Stimulated activated CD8-positive, alpha-beta memory T cell treated with anti-CD3 and anti-CD28 coated beads, Interleukin-2, amount 100 ng/mL, for 1 hour (primary cell): ENCODE measurements at places on chromosomes 1 and 21.

DNA sequence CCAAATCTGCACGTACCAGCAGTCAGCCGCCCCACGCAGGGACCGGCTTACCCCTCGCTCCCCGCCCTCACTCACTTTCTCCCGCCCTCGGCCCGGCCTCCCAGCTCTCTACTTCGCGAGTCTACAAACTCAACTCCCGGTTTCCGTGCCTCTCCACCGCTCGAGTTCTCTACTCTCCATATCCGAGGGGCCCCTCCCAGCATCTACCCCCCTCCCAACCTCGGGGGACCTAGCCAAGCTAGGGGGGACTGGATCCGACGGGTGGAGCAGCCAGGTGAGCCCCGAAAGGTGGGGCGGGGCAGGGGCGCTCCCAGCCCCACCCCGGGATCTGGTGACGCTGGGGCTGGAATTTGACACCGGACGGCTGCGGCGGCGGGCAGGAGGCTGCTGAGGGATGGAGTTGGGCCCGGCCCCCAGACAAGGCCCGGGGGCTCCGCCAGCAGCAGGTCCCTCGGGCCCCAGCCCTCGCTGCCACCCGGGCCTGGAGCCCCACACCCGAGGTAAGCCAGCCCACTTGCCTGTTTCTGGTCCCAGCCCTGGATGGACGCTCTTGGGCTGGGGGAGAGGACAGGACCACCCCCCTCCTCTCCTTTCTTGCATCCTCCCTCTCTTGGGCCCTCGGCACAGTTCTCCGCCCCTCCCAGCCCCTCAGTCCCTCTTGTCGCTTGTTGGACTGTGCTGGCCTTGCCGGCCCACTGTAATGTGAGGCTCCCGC lies at the start of gene ARTN:
Gene ARTN, plus strand, starts transcription at position 416 of the 715 bp plus-strand sequence. CDS start 1,856 bp downstream, outside the sequence.
- DNase-seq: no peak

GRCh38 chr1:181204530-181204929 lies 116.0 kb downstream of the IER5 start:
- DNase-seq: no peak

DNA sequence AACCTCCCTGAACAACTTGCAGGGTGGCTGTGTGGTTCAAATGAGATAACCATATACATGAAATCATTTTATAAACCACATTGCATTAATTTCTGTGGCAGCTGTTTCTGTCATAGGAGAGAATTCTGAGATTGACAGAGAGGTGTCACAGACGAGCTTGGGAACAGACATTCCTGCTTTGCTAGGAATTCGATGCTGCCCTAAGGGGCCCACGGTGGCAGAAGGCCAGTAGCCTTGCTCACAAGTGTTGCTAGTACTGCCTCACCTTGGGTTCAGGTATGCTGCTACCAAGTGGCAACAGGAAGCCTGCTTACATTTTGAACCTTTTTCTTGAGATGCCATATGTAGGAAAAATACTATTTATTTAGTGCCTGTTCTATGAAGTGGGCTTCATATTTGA lies 13.4 kb downstream of the KCNA10 start:
- no peak for DNase-seq

DNA sequence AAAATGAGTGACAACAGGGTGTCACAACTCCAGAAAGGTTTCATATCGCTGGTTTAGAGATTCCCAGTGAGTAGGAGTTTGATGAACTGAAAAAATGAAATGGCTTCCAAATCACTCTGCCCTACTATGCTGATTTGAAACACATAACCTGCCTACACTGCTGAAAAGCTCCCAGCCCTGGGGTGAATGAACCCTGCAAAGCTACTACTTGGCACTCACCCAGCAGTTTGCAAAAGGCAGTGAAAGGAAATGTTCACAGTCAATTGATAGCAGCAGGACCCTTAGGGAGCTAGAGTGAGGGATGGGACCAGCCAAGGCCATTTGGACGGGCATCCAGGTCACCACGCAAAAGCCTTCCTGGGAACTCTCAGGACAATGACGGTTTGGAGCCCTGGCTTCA lies 44.4 kb upstream of the SRP9 start:
- DNase-seq: no peak

DNA sequence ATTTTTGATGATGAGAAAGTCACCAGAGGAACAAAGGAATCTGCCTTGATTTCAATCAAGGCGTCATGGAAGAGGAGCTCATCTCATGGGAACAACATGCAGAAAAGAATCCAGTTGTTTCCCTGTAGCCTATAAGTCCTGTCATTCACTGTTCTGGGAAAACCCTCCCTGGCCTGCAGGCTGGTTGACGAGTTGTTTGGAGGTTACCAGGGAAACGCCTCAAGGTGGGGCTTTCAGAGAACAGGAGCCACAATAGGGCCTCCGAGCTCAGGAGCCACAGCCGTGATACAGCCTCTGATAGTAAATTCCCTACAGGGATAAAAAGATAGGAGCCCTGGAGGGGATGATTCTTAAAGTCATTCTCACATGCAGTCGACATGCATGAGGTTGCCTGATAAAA lies 135.2 kb downstream of the PSMG1 start:
- DNase-seq: no peak

DNA sequence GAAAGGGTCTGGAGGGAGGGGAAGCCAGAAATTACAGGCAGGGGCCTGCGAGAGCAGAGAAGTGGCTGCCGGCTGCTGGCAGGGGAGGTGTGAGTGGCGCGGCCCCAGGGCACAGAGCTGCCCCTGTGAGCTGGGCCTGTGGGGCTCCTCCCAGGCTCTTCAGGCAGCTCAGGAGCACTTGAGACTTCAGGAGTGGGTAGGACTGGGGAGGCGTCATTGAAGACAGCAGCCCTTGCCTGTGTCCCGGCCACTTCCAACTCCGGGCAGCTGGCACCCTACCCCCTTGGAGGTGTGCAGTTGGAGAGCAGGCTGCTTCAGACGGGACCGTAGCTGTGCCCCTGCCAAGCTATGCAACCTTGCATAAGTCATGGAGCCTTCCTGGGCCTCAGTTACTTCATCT lies 87.5 kb upstream of the ACTL8 start:
- no peak for DNase-seq

- no peak for DNase-seq
These were observed 160.3 kb downstream of the CACNA1E start for GRCh38 chr1:181643631-181644030.

GRCh38 chr1:215476541-215476940 lies 90.6 kb upstream of the KCTD3 start:
- no peak for DNase-seq

DNA sequence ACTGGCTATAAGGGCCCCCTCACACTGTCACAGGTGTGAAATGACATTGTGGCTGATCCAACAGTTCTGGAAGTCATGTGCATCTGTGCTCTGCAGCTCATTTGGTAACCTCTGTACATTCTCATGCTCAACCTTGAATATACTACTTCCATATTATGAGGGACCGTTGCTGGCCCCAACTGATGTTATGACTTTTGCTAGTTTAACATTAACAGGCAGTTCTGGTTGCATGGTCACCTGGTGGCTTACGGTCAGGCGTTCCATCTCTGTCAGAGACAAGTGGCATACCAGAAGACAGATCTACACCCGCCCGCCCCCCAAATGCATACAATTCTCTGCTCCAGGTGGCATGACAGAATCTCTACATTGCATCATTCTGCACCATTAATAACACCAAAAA lies 6.0 kb upstream of the DIP2A start:
- DNase-seq: no peak

DNA sequence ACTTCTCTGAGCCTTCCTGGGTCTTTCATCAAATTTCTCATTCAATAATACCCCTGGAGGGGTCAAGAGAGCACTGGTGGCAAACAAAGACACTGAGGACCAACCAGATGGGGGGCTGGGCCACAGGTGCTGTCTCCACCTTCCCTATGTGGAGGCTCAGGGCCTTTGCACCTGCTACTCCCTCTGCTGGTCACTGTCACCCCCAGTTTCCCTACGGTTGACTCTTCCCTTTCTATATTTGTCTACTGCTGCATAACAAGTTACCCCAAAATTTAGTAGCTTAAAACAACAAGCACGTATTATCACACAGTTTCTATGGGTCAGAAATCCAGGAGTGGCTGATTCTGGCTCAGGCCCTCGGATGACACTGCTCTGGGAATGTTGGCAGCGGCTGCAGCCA lies 138.8 kb upstream of the RUNX3 start:
- no peak for DNase-seq

GRCh38 chr1:220448217-220448616 lies 79.7 kb upstream of the MARK1 start:
- no peak for DNase-seq

DNA sequence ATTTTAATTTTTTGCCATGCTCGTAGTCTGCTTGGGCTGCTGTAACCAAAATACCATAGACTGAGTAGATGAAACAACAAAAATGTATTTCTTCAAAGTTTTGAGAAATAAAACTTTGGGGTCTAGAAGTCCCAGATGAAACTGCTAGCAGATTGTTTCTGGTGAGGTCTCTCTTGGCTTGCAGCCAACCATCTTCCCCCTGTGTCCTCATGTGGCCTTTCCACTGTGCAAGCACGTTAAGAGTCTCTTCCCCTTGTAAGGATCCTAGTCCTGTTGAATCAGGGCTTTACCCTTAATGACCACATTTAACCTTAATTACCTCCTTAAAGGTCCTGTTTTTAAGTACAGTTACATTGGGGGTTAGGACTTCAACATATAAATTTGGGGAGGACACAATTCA lies 86.6 kb downstream of the PTBP2 start:
- DNase-seq: no peak

GRCh38 chr1:56472860-56473259 lies 106.5 kb downstream of the PLPP3 start:
- no peak for DNase-seq

DNA sequence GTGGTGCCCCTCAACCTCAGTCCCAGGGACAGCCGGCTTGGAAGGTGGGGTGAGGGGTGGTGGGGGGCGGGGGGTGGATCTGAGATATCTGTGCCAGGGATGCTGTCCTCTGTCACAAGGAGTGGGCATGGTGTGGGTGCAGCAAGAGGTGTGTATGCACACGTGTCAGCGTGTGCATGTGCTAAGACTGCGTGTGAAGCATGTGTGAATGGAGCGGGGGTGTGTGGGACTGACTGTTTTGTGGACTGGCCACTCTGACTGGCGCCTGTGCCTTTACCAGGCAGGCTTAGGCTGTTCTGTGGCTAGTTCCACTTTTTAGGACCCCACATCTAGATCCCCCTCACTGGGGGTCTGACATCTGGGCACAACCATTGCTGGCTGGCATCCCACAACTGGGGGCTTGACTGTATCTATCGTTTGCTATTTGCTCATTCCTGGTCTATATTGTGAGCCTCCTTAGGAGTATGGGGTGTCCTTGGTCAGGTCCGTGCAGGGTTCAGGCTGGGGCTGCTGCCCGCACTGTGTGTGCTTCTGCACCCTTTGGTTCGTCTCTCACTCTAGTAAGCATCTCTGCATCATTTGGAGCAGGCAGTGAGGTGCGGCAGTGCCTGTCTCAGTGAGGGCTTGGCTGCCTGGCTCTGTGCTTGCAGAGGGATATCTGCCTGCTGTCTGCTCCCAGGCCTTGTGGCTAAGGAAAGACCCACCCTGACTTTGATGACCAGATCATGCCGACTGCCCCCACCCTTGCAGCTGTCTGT lies 1.9 kb downstream of the AMPD2 start:
- no peak for DNase-seq

DNA sequence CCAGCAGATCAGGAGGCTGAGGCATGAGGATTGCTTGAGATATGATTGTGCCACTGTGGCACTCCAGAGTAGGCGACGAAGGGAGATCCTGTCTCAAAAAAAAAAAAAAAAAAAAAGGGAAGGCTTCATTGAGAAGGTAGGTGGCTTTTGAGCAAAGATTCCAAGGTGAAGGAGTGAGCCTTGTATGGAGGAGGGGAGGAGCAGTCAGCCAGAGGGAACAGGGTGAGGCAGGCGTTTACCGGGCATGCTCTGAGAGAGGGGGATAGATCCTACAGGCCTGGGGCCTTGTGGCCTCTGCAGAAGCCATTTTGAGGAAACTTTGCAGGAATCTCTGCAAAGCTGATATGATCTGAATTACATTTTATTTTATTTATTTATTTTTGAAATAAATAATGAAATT lies 5.1 kb upstream of the HDAC1 start:
- no peak for DNase-seq

- no peak for DNase-seq
These were observed 23.2 kb downstream of the HAO2 start for GRCh38 chr1:119391749-119392148.

DNA sequence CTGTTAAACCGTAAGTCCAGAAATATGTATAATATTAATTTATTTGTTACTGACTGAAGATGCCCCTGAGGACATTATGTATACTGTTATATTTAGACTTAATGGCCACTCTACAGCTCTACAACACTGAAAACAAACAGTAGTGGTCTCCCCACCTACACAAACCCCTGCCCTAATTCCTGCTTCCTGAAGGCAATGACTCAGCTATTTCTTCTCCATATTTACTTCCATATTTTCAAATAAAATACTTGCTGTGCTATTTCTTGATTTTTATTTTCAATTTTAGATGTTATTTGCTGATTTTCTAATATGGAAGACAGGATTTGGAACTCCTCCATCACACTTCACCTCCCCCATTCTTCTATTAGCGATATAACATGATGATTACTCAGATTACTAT lies 97.6 kb downstream of the PCNX2 start:
- no peak for DNase-seq

- no peak for DNase-seq
These were observed 468.2 kb upstream of the VAMP3 start for GRCh38 chr1:7302873-7303272.

DNA sequence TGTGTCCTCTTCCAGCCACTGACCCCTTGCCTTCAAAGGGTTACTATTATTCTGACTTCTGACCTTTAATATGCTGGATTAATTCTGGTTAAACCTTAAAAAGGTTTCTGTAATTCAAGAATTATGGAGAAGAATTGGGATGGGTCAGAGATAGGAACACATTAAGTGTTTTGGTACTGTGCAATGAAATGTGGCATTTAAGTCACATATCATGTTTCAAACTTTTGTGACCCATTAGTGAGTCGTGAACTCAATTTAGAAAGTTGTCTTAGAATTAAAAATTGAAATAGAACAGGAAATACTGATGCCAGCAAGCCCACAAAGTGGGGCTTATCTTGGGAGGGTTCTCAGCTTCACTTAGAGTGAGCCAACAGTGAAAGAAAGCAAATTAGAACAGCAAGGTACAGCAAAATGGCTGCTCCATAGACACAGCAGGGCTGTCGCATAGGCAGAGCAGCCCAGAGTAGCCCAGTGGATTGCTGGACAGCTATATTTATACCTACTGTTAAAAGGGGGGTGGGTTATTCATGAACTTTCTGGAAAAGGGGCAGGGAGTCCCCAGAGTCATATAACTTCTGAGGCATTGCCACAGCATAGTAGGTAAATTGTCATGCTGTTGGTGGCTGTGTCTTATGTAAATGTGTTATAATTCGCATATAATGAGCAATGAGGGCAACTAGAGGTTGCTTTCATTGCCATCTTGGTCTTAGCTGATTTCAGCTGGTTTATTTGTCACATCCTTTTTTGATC lies 10.5 kb downstream of the SCP2 start:
- no peak for DNase-seq

GRCh38 chr1:62235576-62235975 lies 40.9 kb downstream of the L1TD1 start:
- DNase-seq: no peak

DNA sequence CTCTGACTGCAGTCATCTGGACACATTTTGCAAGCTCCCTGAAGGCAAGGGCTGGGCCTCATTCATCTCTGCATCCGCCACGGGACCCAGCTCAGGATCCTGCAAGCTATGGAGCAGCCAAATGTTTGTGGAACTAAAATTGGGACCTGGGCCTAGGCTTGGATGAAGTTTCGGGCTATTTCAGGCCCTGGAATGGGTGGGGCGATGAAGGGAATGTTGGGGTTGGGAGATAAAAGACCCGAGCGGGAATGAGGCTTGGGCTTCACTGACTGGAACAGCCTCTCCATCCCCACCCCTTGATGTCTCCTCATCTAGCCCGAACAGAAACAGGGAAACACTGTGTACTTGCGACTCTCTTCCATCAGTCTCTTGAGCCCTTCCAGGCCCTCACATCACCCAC lies 7.3 kb upstream of the AHCYL1 start:
- DNase-seq: no peak

- no peak for DNase-seq
These were observed 43.2 kb upstream of the TMEM51 start for GRCh38 chr1:15110128-15110866.
